ENCODE measurements at places on chromosomes 13 and 19.

DNA sequence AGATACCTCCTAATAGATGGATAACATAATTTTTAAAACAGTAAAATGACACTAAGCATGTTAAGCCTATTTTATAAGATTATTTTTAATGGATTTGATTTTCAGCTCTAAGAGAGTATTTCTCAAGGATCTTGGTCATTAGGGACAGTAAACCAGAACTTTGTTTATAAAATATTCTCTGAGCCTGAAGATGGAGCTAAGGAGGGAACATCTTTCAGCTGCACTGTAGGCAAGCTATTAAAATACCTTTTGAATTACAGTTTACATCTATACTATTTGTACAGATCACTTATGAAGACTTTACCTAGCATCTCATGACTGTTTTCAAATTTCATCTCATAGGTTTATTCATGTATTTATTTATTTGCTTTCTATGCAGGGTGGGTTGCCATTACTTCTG is 345.3 kb downstream of the MYO16 start:
- no peak for DNase-seq

DNA sequence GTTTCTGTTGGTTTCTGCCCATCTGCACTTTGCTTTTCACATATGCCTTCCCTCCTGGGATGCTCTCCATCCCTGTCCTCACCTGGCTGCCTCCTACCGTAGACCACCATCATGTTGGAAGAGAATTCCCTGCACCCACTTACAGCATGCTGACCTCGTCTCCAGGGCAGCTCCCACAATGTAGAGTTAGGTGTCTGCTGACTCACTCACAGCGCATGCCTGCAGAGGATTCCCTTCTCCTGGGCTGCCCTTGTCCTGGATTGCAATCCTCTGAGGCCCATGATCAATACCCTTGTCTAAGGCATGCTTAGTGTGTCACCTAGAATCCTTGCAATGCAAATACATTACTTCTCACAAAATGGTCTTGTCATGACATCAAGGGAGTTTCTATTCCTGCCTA is 43.6 kb downstream of the STOML3 start:
- no peak for DNase-seq

GRCh38 chr13:105630431-105630830 is 905.0 kb downstream of the EFNB2 start:
- DNase-seq = no peak

DNA sequence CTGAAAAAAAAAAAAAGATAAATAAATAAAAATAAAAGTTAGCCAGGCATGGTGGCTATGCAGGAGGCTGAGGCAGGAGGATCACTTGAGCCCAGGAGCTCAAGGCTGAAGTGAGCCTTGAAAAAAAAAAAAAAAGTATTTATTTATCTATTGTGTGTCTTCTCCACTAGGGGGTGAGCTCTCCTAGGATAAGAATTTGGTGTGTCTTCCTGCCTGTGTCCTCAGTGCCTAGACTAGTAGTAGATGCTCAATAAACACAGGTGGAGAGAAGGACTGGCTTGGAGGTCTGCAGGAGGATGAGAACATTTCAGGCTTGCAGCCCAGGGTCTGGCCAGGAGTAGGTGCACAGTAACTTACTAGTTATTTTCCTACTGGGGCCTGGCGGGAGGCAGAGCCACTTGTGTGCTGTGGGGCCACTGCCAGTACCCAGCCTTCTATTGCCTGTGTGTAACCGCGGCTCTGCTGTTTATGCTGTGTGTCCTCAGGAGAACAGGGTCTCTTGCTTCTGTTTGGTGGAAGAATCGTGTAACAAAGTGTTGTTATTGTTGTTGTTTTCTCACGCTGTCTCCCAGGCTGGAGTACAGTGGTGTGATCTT is 5.4 kb downstream of the LMTK3 start:
- no peak for DNase-seq

- no peak for DNase-seq
These were observed 6.0 kb downstream of the AKAP8L start for GRCh38 chr19:15412832-15413231.

DNA sequence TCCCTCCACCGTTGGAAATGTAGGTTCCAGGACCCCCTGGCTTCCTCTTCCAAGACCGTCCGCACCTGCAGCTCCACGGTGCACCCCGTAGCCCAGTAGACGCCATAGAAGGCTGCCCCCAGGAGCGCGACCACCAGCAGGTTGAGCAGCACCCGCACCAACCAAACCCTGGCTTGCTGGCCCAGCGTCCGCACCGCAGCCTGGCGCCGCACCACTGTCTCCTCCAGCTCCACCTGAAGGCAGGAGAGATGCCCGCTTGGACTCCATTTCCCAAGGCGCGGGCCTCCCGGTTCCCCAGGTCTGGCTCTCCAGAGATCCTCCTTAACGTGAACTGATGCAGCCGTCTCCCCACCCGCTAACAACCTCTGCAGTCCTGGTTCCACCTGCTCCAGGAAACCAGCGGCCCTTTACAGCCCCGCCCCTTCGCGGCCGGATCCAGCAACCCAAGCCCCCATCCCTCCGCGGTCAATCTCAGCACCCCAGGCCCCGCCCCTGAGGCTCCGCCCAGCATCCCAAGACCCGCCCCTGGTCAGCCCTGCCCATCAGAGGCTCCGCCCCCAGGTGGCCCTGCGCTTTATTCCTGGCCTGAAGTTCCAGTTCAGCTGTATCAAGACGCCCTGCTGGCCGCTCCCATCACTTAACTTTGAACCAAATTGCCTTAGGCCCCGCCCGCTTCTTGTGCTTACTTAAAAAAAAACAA is 5.0 kb upstream of the LENG1 start:
- DNase-seq = peak; percentile 67

DNA sequence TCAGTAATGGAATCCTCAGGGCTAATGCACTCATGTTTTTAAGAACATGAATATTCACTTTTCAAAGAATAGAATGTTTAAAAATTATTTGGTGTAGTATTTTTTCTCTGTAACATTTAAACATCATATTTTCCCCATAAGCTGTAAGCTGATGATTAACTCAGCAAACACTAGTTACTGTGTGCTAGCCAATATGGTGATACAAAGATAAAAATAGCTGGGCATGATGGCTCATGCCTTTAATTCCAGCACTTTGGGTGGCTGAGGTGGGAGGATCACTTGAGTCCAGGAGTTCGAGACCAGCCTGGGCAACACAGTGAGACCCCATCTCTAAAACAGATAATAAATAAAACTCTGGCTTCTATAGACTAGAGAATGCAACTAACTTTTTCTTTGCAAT is 13.2 kb downstream of the RNF17 start:
- no peak for DNase-seq

DNA sequence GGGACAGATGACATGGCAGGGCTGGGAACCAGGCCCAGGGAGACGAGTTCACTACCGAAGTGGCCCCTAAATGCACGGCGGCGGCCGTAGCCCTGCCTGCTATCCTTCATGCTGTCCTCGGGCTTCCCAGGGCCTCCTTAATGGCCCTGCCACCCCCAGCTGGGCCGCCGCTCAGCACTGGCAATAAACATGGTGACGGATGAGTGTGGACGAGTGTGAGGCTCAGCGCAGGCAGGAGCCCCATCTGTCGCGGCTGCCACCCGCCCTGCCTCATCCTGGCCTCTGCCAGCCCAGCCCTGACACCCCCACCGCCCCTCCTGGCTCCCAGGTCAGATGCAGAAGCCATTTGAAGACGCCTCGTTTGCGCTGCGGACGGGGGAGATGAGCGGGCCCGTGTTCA is 13.6 kb downstream of the PIN1 start:
- no peak for DNase-seq

GRCh38 chr13:76632401-76633044 is 253.7 kb downstream of the KCTD12 start:
- no peak for DNase-seq

DNA sequence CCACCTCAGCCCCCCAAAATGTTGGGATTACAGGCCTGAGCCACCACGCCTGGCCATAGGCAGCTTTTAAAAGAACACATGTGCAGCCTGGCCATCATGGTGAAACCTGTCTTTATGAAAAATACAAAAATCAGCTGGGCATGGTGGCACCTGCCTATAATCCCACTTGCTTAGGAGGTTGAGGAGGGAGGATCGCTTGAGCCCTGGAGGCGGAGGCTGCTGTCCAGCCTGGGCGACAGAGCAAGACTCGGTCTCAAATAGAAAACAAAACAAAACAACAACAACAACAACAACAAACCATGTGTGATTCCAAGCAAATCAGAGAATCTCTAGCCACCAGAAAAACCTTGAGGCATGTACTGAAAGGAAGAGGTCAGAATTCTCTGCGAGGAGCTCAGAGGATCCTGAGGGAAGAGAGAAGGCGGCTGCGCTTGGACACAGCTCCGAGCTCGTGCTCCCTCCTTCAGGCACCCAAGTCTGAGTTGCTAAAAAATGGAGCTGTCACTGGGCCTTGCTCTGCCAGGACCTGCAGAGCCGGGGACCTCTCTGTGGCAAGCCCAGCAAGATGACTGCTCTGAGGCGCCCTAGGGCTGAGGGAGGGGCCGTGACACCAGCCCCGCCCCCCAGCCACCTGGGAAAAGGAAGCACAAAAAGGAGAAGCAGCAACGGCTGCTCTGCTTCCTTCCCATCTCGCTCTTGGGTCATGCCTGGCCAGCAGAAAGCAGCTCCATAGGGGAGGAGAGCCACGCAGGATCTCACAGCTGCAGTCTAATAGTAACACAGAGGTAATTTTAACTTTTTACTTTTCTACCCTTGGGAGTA is at the start of gene ARL11:
ARL11 (plus strand) TSS at position 677 of the 822 bp plus-strand sequence. CDS start 1,941 bp downstream, outside the sequence.
- DNase-seq = peak; percentile 60

DNA sequence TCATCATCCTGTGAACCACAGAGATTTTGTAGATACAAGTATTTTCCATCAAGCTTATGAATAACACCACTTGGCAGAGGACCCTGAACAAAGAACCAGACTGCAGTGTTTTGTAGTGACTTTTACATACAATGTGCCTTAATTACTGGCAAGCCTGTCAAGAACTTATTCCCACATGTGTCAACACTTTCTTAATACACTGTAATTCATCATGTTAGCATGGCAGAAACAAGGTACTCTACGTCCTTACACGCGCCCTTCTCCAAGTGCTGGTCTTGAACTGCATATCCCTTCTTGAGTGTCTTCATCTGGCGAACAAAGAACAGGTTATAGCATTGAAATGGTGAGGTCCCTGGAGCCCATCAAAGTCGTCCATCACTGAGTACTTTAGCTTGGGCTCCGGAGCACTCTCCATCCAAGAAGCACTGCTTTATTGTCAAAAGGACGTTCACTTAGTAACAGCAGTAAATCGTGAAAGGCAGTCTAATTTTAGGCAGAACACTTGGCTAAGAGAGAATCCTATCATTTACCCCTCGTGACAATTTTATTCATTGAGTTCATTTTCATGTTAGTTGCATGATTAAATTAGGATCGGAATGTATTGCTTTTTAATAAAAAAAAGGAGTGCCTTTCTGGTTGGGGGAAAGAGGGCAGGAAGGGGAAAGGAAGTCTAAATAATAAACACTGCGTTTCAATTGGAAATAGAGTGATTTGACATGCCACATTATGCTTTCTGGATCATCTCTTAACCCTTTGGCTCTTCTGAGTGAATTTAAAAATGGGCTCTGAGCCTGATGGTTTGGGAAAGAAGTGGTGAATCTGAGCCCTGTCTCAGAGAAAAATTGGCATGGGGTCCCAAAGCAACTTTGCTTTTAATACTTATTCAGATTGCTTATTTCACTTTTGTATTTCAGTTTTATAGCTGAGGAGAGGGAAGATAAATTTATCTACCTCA is 376.1 kb downstream of the DLEU7 start:
- DNase-seq = no peak

- DNase-seq = no peak
These were observed 6.5 kb downstream of the NKPD1 start for GRCh38 chr19:45154064-45154827.

DNA sequence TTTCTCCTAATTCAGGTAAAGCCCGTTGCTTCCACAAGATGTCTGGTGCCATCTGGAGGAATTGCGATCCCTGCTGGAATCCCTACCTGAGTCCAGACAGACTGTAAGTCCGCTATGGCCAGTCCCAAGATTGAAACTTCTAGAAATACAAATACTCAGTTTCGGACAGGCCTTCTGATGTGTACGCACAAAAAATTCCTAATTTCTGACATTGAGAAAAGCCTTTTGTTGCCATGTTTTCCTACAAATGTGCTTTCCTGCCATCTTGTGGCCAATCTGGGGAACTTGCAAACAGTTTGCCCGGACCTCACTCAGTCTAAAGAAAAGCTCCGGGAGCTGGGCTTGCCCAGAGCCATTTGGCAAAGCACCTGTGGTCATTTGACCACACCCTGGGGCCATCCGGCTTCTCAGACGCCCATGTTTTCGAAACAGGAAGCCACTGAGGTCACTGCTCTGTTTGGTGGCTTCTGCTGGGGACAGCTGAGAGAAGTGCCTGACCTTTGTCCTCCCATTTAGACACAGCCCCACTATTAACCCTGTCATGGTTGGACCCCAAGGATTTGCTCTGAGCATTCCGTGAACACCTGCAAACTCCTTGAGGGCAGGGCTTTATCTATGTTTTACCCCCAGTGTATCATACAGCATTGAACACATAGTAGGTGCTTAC is 79.4 kb downstream of the SLC15A1 start:
- peak; percentile 55 for DNase-seq

DNA sequence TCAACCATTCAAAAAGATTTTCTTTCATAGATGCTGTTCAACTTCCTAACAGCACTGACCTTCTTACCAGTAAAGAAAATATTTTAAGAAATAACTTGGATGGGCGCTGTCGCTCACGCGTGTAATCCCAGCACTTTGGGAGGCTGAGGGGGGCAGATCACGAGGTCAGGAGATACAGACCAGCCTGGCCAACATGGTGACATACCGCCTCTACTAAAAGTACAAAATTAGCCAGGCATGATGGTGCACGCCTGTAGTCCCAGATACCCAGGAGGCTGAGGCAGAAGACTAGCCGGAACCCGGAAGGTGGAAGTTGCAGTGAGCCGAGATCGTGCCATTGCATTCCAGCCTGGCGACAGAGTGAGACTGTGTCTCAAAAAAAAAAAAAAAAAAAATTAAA is 865.7 kb upstream of the SLC10A2 start:
- no peak for DNase-seq

DNA sequence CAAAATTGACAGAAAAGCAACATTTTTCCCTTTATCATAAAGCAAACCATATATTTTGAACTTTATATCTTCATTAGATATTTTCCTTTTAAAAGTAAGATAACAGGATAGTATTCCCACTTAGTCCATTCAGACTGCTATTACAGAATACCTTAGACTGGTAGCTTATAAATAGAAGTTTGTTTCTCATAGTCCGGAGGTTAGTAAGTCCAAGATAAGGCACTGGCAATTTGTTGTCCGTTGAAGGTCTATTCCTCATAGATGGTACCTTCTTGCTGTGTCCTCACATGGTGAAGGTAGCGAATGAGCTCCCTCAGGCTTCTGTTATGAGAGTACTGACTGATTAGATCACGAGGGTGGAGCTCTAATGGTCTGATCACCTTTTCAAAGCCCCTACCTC is 70.4 kb downstream of the ZMYM2 start:
- no peak for DNase-seq

Data from stimulated activated CD4-positive, alpha-beta T cell treated with anti-CD3 and anti-CD28 coated beads, Interleukin-2, amount 100 ng/mL, for 24 hours (primary cell).